ENCODE measurements at places on chromosomes 3 and 15. TPM values are rescaled to one million over a fixed set of nuclear protein-coding genes. Genes with fewer than 3 reads are reported as not detected.
A peak's percentile ranks its signal among the peaks of the same experiment; 100 is the strongest.

DNA sequence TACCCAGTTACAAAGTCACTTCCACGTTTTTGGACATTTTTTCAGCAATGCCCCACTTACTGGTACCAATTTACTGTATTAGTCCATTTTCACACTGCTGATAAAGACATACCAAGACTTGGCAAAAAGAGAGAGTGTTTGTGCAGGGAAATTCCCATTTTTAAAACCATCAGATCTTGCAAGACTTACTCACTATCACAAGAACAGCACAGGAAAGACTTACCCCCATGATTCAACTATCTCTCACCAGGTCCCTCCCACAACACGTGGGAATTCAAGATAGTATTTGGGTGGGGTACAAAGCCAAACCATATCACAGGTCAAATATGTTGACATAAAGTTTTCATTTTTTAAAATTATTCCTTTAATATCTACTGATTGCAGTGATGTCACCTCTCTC is 16.2 kb upstream of the ABI3BP start:
- no peak overlapping the region for H3K27ac ChIP-seq
- no peak for DNase-seq
- H3K36me3 ChIP-seq: peaks cover 11% of the 10 kb centered on the region
- H3K4me3 ChIP-seq: no peak overlapping the region

EFCC1 gene
- total RNA-seq: 0.13 TPM

DNA sequence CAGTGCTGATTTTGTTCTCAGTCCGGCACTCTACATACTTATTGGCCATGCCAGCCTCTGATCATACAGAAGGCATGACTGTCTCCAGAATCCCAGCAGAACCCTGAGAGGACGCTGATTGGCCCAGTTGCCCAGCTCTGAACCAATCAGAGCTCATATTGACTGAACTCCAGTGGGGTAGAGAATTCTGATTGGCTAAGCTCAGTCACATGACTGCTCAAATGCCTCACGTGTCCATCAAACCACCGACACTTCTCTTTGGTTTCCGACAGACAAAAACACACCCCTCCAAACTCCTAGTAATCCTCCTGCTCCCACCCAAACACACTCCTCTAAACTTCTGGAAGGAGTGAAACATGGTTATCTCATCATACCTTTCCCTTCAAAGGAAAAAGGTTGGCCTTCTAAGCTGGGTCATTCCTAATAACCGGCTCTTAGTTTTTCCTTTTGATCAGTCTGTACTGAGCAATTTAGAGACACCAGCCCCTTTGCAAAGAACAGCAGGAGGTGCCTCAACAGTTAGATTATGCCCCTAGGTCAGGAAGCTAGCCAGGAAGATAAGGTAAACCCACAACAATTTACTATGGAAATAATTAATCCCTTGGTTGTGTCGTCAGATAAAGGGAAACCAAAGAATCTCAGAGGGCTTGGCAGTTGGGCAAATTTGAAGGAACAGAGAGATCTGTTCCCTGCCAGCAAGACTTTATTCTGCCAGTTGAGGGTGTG is 187.8 kb downstream of the TLE3 start:
- peaks cover 2% of the 10 kb centered on the region for H3K4me1 ChIP-seq
- no peak overlapping the region for H3K27ac ChIP-seq
- no peak for DNase-seq
- no peak overlapping the region for H3K4me3 ChIP-seq

CCR1 gene
- total RNA-seq: not detected

DNA sequence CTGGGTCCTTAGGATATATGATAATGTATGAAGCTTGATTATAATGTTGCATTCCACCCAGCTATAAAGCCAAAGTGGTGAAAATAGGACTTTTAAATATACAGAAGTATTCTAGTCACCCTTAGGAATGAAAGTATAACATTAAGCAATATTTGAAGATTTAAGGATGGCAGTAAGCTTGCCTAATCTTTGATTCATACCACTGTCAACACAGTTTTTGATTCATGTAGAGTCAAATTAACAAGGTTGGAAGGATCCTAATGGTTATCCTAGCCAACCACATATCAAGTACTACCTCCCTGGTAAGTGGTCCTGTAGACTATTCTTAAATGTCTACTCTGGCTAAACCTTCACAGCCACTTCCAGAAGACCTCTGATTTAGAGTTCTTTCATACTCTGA is 18.6 kb downstream of the ARIH1 start:
- DNase-seq: no peak
- peak overlapping the region; percentile 51 for H3K27ac ChIP-seq
- H3K27me3 ChIP-seq: no peaks in the 10 kb centered on the region
- H3K4me3 ChIP-seq: no peak overlapping the region
- H3K4me1 ChIP-seq: peaks cover 77% of the 10 kb centered on the region

- H3K27me3 ChIP-seq: peaks cover 11% of the 10 kb centered on the region
- peak overlapping the region; percentile 47 for H3K4me3 ChIP-seq
- H3K4me1 ChIP-seq: peaks cover 22% of the 10 kb centered on the region
- no peak overlapping the region for H3K27ac ChIP-seq
- DNase-seq: no peak
Measured at GRCh38 chr3:44058022-44058867, 183.4 kb upstream of the TOPAZ1 start.

- peaks cover 29% of the 10 kb centered on the region for H3K36me3 ChIP-seq
- peaks cover 3% of the 10 kb centered on the region for H3K4me1 ChIP-seq
- DNase-seq: no peak
- H3K4me3 ChIP-seq: no peak overlapping the region
Measured at GRCh38 chr15:85116066-85116465, 134.4 kb downstream of the PDE8A start.

TGM4 gene
- total RNA-seq: not detected

DNA sequence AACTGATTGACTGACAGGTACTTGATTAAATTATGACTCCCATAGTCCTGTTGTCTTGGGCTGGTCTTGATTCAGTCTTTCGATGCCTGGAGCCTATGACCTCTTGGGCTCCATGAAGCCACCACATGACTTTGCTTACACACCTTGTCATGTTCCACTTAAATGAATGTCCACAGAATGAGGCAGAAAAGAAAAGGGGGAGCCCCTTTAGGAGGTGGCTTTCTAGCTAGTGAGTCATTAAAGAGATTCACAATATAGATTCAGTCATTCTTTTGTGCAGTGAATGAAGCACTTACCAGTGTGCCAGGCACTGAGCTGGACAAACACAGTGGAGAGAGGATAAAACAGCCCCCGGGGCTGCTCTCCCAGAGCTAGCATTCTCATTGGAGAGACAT is 17.1 kb downstream of the VIPR1 start:
- no peaks in the 10 kb centered on the region for H3K27me3 ChIP-seq
- H3K4me1 ChIP-seq: peaks cover 11% of the 10 kb centered on the region
- no peak for DNase-seq
- H3K27ac ChIP-seq: no peak overlapping the region
- no peak overlapping the region for H3K4me3 ChIP-seq
- H3K36me3 ChIP-seq: no peaks in the 10 kb centered on the region

DNA sequence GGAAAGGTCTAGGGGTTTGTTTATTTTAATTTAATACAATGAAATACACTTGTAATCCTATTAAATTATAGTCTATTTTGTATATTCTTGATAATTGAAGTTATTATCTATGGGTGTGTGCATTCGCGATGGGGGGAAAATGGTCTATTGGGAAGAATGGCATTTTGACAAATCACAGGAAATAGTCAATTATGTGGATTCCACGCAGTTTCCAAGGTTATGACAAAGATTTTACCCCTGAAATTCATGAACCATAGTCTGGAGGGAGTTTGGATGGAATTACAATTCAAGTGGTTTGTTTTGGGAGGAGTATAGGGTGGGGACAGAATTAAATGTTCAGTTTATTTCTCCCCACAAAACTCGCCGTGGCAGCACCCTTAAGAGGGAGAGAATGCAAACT is 66.5 kb downstream of the RBMS3 start:
- H3K27ac ChIP-seq: peak overlapping the region; percentile 96
- no peak for DNase-seq
- H3K4me3 ChIP-seq: peak overlapping the region; percentile 56
- H3K36me3 ChIP-seq: peaks cover 1% of the 10 kb centered on the region

SOX2 gene
- total RNA-seq: 0.79 TPM

HES1 gene
- total RNA-seq: 36.7 TPM

LHFPL4 gene
- not detected for total RNA-seq

PRTG gene
- total RNA-seq: 1.2 TPM

DNA sequence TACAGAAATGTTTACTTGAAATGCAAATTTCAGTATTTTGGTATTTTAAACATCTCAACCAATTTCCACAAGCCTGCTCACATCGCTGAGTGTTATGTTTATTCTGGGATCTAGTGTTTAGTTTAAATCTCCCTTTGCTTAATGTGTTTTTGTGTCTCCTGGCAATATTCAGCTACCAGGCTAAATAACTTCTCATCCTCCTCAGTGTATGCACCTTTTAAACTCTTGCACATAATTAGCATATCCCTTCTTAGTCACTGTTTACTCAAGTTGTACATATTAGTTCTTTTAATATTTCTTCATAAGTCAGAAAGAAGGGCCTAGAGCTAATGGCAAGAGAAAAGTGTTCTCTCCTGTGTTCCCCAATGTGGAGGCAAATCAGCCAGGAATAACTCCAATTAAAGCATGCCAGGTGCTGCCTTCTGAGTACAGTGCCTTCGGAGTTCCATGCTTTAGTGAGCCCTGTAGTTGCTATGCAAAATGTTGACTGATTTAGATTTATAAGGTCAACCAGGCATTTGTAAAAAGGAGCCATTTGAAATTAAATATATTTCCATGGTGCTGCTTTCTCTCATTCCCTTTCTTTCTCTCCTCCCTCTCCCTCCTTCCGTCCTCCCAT is 234.3 kb downstream of the GAP43 start:
- H3K36me3 ChIP-seq: no peaks in the 10 kb centered on the region
- no peak overlapping the region for H3K4me3 ChIP-seq
- no peak overlapping the region for H3K27ac ChIP-seq
- no peaks in the 10 kb centered on the region for H3K4me1 ChIP-seq

ANKUB1 gene
- total RNA-seq: not detected

GJD2 gene
- total RNA-seq: not detected

FBXO22 gene
- total RNA-seq: 33.6 TPM

PLSCR5 gene
- not detected for total RNA-seq

DNA sequence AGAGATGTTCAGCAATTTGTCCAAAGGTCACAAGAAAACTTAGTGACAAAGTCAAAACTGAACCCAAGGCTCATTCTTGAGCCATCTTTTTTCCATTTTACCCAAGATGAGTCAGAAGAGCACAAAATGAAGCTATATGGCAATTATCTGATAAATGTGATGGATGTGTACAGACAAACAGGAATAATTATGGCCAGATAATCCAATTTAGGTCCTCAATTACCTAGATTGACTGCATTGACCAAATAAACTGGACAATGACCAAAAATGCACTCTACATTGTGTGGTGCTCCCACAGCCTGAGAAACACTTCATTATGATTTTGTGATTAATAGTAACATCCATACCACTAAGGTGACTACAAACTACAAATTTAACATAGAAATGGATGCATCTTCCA is 1105.8 kb downstream of the IGSF11 start:
- no peak for DNase-seq
- H3K4me3 ChIP-seq: no peak overlapping the region
- H3K36me3 ChIP-seq: no peaks in the 10 kb centered on the region

- DNase-seq: no peak
- no peaks in the 10 kb centered on the region for H3K27me3 ChIP-seq
- H3K27ac ChIP-seq: peak overlapping the region; percentile 27
- no peak overlapping the region for H3K4me3 ChIP-seq
Measured at GRCh38 chr3:33749546-33750210, 31.6 kb upstream of the CLASP2 start.

DNA sequence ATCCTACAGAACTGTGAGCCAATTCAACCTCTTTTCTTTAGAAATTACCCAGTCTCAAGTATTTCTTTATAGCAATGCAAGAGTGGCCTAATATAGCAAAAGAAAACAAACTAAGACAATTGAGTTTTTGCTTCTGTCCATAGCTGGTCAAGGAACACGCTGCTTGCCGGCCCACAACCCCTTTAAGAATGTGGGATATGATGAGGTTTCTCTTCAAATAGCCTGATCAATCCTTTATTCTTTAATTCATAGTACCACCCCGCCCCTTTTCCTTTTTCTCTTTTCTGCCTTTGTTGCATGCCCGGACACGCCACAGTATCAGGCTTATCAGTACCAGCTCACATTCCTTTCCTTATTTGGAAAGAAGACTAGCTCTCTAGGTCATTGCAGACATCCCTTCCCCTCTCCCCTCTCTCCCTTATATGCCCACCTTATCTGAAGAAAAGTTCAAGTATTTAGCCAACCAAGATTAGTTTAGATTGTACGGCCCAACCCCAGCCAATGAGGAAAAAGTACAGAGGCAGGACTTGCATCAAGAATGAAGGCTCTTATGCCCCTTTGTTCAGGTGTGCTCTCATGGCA is 404.5 kb downstream of the OCA2 start:
- no peak overlapping the region for H3K27ac ChIP-seq
- no peaks in the 10 kb centered on the region for H3K27me3 ChIP-seq
- peaks cover 2% of the 10 kb centered on the region for H3K36me3 ChIP-seq
- no peak for DNase-seq
- no peak overlapping the region for H3K4me3 ChIP-seq
- peaks cover 4% of the 10 kb centered on the region for H3K4me1 ChIP-seq

GRCh38 chr3:65814845-65815578 is 223.7 kb downstream of the MAGI1 start:
- H3K4me3 ChIP-seq: no peak overlapping the region
- DNase-seq: no peak
- H3K27me3 ChIP-seq: no peaks in the 10 kb centered on the region
- peak overlapping the region; percentile 70 for H3K27ac ChIP-seq
- peaks cover 44% of the 10 kb centered on the region for H3K4me1 ChIP-seq

ADCY5 gene
- 8.0 TPM for total RNA-seq

DNA sequence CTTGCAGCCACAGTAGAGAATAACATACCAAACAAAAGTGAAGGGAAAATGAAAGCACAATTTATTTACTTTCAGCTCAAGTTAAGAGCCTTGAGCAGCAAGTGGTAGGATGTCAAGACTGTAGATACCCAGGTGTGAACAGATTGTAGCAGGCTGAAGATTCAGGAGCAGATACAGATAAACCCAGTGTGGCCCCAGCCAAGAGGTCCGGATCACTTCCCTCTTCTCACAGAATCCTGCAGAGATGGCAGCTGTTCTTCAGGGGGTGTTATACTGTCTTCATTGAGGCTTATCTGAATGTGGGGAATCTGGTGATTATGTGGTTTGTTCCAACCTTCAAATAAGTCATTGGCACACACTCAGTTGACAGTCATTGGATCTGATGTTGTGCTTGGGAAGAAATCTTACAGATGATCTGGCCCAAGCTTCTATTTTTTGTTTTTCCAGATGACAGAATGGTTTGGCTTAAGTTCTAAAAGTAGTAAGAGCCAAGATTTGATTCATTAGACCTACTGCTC is 2.2 kb downstream of the STARD9 start:
- H3K4me3 ChIP-seq: peak overlapping the region; percentile 26
- no peaks in the 10 kb centered on the region for H3K27me3 ChIP-seq
- peaks cover 64% of the 10 kb centered on the region for H3K4me1 ChIP-seq
- no peak for DNase-seq

GRCh38 chr3:81876826-81877225 is 115.4 kb upstream of the GBE1 start:
- H3K27ac ChIP-seq: no peak overlapping the region
- DNase-seq: no peak
- no peak overlapping the region for H3K4me3 ChIP-seq
- no peaks in the 10 kb centered on the region for H3K27me3 ChIP-seq
- peaks cover 5% of the 10 kb centered on the region for H3K4me1 ChIP-seq
- H3K36me3 ChIP-seq: no peaks in the 10 kb centered on the region

CLDN16 gene
- total RNA-seq: not detected

- no peaks in the 10 kb centered on the region for H3K27me3 ChIP-seq
- peak overlapping the region; percentile 70 for H3K4me3 ChIP-seq
- DNase-seq: no peak
- peak overlapping the region; percentile 77 for H3K27ac ChIP-seq
- H3K4me1 ChIP-seq: peaks cover 76% of the 10 kb centered on the region
Measured at GRCh38 chr3:50266836-50267235, 2.1 kb upstream of the SEMA3B start.

CHST2 gene
- total RNA-seq: 23.1 TPM

C3orf22 gene
- total RNA-seq: not detected

MINAR1 gene
- 4.0 TPM for total RNA-seq
